ENCODE measurements at places on chromosomes 1 and 21.

DNA sequence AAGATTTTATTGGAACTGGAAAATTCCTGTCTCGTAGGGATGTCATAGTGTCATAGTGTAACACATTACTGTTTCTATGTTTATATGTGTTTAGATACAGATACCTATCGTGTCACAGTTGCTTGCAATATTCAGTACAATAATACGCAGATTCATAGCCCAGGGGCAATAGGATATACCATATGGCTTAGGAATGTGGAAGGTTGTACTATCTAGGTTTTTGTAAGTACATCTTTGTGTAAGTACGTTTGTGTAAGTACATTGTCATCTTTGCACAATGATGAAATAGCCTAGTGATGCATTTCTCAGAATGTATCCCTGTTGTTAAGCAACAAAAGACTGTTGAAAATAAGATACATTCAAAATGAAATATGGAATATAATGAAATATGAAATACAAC, 68.9 kb downstream of the CAMTA1 start:
- DNase-seq, result no peak

DNA sequence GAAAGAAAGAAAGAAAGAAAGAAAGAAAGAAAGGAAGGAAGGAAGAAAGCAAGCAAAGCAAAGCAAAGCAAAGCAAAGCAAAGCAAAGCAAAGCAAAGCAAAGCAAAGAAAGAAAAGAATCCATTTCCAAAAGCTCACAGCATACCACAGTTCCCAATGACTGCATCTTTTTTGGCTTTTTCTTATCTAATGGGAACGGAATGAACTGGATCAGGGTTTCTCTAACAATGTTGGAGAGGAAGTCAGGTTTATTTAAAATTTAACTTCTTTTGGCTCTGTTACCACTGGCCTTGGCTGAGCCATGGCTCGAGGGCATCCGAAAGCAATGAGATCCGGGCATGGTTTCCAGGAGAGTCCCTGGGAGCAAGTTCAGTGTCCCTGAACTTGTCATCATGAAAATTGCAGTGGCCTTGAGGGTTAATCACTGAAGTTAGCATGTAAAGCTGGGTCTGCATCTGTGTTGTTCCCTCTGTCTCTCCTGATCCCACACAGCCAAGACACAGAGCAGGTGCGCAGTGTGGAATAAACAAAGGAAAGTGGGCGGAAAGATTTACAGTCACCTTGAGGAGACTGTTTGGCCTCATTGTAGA, 34.6 kb upstream of the CTPS1 start:
- DNase-seq, result no peak

GRCh38 chr1:21814981-21815582, 3.0 kb downstream of the LDLRAD2 start:
- peak; percentile 37 for DNase-seq

- DNase-seq, result no peak
Observed at GRCh38 chr1:175415129-175415712, 222.6 kb upstream of the KIAA0040 start.

DNA sequence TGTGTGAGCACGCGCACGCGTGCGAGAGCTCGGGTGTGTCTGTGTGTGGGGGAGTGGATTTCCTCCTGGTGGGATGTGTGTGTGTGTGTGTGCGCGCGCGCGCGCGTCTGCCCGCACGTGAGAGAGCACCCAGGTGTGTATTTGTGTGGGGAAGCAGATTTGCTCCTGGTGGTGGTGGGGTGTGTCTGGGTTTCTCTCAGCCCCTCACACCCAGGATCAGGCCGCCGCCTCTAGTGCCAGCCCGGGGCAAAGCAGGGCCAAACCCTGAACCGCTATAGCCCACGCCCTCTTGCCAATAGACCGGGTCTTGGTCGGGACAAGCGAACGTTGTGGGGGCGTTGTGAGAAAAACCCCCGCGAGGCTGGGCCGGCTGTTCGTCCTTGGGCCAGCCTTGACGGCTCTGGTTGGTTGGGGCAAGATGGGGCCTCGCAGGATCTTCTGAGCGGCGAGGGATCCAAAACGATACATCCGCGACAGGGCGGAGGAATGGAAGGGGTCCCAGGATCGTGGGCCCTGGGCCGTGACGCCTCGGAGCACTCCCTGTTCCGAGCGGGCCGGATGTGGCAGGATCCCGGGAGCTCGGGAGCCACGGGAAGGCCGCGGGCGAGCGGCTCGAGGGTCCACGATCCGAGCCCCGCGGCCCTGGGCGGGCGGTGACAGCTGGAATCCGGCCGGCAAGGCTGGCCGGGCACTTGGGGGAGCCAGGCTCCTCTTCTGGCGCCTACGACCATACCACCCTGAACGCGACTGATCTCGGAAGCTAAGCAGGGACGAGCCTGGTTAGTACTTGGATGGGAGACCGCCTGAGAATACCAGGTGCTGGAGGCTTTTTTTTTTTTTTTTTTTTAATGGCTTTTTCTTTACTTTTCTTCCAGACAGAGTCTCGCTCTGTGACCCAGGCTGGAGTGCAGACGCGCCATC, 68.2 kb downstream of the RNF187 start:
- DNase-seq, result no peak

- peak; percentile 5 for DNase-seq
Observed at GRCh38 chr1:199463521-199464127, 563.9 kb upstream of the NR5A2 start.

DNA sequence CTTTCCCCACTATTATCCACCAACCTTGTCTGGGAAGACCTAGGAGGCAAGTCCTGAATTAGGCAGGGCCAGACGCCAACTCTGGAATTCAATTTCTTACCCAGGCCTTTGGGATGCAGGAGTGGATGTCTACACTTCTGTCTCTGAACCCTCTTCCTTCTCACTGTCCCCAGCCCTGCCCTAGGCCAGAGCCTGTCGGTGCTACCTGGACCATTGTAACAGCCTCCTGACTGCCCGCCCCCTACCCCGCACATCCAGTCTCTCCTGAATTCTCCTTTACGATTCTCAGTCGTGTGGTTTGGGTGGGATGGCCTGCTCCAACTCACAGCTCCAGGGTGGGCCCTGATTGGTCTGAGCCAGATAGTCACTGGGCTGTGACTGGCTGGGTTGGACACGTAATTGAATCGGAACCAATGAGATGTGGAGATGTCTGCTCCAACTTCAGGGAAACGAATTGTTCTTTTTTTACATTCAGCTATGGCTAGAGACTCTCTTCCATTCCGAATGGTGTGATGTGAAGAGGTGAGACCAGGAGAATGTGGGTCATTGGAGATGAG, 304.6 kb downstream of the PTPRU start:
- DNase-seq, result no peak
